AG08396 (cell line): ENCODE measurements at places on chromosomes 12 and 14.

DNA sequence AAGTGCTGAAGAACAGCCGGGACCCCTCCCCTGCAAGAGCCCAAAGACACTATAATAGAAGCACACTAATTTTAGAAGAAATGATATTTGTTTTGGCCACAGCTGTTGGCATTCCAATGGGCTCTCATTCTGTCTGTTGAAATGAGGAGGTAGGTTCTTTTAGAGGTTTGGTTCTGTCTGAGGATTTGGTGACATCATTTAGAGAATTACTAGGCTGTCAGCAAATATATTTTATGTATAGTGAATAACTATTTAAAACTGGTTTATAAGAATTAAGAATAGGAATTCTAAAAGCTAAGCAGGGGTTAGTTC, 200.7 kb upstream of the SLC38A2 start:
- no peak for DNase-seq

- DNase-seq: no peak
These were observed 321.0 kb downstream of the TMEM121 start for GRCh38 chr14:105847400-105847799.

GRCh38 chr12:5964913-5965900, 20.1 kb upstream of the ANO2 start:
- no peak for DNase-seq

DNA sequence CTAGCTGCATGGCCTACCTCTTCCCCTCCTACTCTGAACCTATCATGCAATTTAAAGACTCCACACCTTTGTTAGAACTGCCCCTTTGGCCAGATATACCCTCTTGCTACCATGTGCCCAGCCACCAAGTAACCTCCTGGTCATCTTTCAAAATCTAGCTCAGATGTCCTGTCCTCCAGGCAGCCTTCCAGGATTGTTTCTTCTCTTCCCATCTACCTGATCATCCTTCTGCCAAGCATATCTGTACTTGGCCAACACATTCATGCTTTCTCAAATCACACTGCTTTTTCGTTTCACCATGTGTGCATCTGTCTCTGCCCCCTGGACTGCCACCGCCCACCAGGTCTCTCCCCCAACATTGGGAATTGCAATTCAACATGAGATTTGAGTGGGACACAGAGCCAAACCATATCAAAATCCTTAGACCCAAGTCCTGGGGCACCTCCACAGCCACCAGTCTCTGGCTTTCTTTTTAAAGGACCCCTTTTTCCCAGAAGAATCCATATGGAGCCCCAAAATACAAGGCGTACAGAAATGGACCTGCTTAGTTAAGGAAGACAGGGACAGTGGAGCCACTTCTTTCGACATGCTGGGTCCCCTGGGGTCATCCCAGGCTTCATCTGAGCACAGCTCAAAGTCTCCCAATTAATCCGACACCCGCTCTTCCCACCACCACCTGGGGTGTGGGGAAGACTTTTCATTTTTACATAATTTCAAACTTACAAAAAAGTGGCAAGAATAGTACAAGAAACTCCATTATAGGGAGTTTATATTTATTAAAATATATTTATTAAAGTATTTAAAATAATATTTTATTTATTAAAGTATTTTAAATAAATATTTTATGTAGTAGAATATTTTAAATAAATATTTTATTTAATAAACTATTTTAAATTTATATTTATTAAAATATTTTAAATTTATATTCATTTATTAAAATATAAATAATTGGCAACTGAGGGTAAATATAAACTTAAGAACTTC, 7.9 kb upstream of the CMKLR1 start:
- DNase-seq: no peak

- DNase-seq: peak; percentile 41
These were observed 95.9 kb downstream of the OTOGL start for GRCh38 chr12:80195074-80195726.

GRCh38 chr12:22348208-22348607, 13.7 kb upstream of the ST8SIA1 start:
- DNase-seq: no peak

GRCh38 chr12:53737093-53737808, 10.0 kb upstream of the CALCOCO1 start:
- DNase-seq: no peak

DNA sequence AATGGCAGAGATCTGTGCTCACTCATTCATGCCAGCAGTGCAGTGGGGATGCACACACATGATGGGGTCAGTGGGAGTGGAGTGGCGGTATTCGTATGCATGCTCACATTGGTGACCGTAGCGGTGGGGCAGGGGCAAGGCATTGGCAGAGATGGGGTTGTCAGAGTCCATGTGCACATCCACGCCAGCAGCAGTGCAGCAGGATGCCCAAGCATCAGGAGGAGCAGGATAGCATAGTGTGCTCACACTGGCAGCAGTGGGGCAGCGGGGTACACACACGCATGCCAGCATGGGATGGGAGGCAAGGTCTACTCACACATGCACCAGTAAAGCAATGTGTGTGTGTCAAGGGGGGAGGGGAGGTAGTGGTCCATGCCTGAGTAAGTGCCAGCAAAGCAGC, 89.4 kb upstream of the GARIN6 start:
- DNase-seq: no peak

DNA sequence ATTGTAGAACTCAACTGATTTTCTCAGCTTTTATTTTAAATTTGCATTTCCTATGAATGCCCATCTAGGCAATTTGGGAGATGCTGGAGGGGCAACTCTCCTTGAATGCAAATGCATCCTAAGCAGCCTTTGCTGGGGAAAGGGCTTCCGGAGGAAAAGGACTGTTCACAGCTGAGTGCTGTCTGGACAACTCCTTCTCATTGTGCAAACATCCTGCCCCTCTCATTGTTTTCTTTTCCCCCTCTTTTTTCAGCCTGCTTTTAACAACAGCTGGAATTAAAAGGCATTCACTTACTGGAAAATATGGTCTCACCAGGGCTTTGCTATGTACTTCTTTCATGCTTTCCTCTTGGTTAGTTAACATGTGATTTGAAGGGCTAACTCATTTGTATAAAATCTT, 397.8 kb downstream of the FUT8 start:
- no peak for DNase-seq

- no peak for DNase-seq
These were observed 17.8 kb downstream of the ZBTB42 start for GRCh38 chr14:104818714-104819161.

DNA sequence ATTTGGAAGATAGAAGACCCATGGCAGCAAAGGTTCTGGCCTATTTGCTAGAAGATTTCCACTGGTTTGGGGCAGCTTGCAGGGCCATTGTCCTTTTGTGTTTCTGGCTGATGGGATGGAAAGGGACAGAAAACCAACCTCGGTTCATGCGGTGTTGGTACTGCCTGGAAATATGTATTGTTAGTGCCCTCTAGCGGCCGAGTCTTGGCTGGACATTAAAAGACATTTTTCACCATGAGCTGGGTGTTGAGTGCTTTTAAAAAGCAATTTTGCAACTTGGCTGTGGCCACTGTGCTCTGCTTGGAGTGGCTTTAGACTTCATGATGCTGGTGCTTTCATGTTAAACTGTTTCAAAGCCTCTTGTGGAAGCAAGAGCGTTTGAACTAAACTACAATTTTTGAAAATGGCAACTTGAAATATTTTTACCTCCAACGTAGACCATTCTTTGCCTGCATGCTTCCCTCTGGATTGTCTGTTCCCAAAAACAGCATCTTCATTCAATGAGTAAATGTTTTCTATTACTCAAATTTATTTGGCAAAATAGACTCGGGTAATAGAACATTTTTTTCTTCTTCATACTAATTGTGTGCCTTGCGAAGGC, 102.7 kb upstream of the TBX5 start:
- peak; percentile 77 for DNase-seq

DNA sequence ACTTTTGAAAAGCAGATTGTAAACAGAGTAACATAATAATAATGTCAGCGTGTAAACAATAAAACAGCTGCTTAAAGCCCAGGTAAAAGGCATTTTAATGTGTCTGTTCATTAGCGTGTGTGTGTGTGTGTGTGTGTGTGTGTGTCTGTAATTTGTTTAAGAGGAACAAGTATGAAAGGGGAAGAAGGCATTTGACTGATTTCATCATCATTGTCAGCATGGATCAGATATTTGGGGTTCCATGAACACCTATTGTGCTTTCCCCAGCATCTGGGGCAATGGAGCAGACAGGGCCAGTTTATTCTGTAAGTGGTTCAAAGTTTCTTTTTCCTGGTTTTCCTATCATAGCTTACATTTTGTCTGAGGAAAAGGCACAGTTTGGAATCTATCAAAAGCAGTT, 28.9 kb downstream of the SLC25A21 start:
- DNase-seq: no peak

GRCh38 chr12:104925501-104925900, 32.6 kb downstream of the SLC41A2 start:
- DNase-seq: no peak

- peak; percentile 52 for DNase-seq
These were observed 16.4 kb downstream of the NID2 start for GRCh38 chr14:52052288-52052943.

- peak; percentile 50 for DNase-seq
These were observed 104.6 kb downstream of the GALC start for GRCh38 chr14:87888136-87888999.

- peak; percentile 63 for DNase-seq
These were observed 65.9 kb downstream of the DAAM1 start for GRCh38 chr14:59254146-59254910.

DNA sequence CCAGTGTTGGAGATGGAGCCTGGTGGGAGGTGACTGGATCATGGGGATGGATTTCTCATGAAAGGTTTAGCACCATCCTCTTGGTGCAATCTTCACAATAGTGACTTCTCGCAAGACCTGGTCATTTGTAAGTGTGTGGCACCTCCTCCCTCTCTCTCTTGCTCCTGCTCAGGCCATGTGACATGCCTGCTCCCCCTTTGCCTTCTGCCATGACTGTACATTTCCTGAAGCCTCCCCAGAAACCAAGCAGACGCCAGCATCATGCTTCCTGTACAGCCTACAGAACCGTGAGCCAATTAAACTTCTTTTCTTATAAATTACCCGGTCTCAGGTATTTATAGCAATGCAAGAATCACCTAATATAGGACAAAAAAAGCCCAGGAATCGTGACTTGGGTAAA, 171.0 kb upstream of the FOXN3 start:
- DNase-seq: no peak

GRCh38 chr14:32601069-32601468, 272.0 kb downstream of the AKAP6 start:
- DNase-seq: no peak

GRCh38 chr12:25590011-25590721, 37.1 kb upstream of the LMNTD1 start:
- no peak for DNase-seq

DNA sequence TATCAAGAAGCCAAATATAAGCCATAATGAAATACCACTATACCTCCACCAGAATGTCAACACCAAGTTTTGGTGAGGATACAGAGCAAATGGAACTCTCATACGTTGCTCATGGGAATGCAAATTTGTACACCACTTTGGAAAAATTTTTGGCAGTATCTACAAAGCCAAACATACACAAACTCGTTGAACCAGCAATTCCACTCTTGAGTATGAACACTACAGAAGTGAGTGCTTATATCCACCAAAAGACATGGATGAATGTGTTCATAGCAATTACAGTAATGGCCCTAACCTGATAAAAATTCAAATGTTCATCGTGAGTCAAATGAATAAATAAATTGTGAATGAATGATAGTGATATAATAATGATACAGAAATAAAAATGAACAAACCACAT, 24.8 kb downstream of the C12orf71 start:
- DNase-seq: no peak

- DNase-seq: no peak
These were observed 1.6 kb downstream of the FRS2 start for GRCh38 chr12:69471667-69472385.

DNA sequence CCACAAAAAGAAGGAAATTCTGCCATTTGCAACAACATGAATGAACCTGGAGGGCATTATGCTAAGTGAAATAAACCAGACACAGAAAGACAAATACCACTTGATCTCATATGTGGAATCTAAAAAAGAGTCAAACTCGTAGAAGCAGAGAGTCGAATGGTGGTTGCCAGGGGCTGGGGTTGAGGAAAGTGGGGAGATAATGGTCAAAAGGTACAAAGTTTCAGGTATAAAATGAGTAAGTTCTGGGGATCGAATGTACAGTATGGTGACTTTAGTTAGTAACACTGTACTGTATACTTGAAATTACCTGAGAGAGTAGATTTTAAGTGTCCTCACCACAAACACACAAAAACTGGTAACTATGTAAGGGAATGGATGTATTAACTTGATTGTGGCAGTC, 129.4 kb downstream of the PPM1H start:
- no peak for DNase-seq

- no peak for DNase-seq
These were observed 1027.2 kb upstream of the TMEM132C start for GRCh38 chr12:127239781-127240180.

GRCh38 chr14:86168371-86168770, 638.4 kb downstream of the FLRT2 start:
- no peak for DNase-seq

DNA sequence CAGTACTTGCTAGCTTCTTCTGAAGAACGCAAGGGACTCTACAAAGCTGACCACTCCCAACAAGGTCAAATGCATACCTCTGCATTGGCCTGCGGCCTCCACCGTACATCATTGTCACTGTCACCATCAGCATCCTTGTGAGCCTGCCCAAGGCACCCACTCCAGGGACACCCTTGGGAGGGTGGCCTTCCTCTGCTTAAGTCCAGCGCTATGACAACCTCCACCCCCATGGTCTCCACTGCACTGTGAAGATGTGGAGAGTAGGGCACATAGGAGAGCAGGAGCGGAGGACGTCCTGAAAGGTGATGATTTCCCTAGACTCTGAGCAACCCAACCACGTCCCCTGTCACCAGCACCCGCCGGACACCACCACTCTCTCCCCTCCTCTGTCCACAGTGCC, 252.8 kb downstream of the ALG10 start:
- no peak for DNase-seq

DNA sequence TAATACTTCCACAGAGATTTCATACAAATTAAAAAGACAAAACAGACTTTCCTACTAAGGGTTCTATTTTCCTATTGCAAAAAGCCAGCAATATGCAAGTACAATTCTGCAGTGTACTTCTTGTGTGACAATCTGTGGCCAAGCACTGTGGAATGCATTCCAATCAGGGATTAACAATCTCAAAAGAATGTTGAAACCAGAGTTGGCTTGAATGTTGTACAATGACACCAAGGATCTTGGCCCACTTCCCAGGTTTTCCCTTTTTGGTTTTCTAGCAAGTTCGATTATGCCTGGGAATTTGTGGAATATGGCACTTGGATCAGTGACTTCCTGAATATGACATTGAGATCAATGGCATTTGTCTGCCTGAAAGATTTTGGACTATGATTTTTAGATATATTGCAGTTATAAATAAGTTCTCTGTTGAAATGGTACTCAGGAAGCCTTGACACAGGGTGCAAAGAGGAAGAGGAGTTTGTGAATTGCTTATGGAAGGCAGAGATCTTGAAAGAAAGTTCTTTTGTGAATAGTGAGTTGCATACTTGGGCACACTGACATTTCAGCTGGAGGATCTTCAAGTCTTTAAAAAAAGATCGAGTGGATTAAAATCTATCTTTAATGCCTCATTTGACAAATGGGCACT, 81.4 kb upstream of the FERMT2 start:
- DNase-seq: peak; percentile 61

- DNase-seq: no peak
These were observed 12.6 kb downstream of the RXYLT1 start for GRCh38 chr12:63792338-63792737.
